ENCODE measurements at places on chromosomes 12 and 14. TPM values are rescaled to one million over a fixed set of nuclear protein-coding genes. Genes with fewer than 3 reads are reported as not detected.

GRCh38 chr12:50639721-50640120, 124.2 kb upstream of the ATF1 start:
- no peak for DNase-seq

- DNase-seq, result no peak
Measured at GRCh38 chr12:55001198-55001868, 16.8 kb upstream of the TESPA1 start.

DNA sequence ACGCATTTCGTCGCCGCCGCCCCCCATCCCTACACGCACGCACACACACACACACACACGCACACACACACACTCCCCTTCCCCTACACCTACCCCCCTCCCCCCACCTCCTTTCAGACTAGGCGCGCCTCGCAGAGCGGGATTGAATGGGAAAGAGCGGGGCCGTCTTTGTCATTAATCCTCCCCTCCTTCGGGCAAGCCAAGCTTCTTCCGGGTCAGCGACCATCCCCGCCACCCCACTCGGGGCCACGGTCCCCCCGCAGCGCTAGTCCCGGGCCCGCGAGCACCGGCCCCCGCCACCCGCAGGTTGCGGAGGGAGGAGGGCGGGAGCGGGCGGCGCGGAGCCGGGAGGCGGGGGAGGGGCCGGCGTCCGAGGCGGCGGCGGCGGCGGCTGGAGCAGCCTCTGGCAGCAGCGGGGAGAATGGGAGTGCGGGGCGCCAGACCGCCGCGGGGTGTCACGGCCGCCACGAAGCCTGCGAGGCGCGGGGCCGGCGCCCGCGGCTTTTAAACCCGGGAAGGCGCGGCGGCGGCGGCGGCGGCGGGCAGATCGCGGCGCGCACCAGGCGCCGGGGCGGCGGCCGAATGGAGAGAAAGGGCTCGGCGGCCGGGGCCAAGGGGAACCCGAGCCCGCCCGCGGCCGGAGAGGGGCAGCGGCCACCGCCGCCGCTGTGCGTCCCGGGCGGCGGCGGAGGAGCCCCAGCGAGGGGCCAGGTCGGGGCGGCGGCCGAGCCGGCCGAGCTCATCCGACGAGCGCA, at the start of gene TTC9:
Gene TTC9, plus strand, starts transcription at position 369 of the 755 bp plus-strand sequence. Its CDS starts 214 bp downstream, at position 583.
- no peak for DNase-seq

GRCh38 chr14:56413721-56414120, 165.9 kb upstream of the TMEM260 start:
- DNase-seq, result no peak

GRCh38 chr12:116687888-116688287, 50.0 kb downstream of the SPRING1 start:
- no peak for DNase-seq

DNA sequence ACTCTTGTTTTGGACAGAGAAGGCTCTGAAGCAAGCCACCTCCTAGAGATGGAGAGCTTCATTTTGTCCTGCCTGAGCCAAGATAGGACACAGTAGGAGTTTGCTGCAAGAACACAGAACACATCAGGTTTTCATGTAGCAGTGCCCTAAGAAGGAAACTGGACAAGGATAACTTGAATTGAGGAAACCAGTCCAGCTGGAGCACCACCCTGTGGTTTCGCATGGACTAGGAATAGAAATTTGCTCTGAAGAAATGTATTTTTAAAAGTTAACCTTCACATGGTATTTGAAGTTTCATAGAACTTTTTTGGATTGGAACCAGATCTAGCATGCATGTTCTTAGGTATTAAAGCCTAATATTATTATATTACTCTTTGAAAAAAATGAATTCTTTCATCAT, 68.8 kb downstream of the RERG start:
- no peak for DNase-seq

DNA sequence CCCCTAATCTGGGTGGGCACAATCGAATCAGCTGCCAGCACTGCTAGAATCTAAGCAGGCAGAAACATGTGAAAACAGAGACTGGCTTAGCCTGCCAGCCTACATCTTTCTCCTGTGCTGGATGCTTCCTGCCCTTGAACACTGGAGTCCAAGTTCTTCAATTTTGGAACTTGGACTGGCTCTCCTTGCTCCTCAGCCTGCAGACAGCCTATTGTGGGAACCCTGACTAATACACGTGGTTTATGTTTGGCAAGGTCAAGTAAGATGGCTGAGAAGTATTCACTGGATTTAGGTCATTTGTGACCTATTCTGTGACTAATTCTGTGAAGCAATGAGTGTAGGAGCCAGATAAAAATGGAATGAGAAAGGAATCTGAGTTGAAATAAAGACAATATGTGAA, 11.0 kb downstream of the GPR135 start:
- DNase-seq, result no peak

DNA sequence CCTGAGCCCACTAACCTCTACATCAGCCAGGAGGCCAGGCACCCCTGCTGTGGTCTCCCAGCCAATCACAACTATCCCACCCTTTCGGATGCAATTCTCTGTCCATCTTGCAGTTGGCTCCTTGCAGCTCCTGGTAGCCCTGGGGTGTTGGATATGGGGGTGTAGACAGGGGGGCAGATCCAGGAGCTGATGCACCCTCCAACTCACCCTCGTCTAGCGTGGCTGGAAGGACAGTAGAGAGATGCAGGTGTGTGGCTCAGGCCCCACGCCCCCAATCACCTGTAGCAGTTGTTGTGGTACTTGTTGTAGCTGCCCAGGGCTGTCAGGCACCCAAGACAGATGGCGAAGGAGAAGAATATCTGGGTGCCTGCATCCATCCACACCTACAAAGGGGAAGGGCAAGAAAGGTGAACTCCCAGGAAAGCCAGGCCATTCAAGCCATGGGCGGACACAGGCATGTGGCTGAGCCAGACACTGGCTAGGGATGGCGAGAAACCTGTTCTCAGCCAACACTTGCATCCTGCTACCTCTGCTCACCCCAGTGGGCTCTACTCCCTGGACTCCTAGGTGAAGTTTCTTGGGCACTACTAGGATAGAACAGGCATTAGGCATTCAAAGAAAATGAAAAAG, 13.4 kb upstream of the SLC6A12 start:
- DNase-seq, result peak; percentile 42

The MAP3K9 gene
- 0.36 TPM for total RNA-seq

The LALBA gene
- not detected for total RNA-seq

DNA sequence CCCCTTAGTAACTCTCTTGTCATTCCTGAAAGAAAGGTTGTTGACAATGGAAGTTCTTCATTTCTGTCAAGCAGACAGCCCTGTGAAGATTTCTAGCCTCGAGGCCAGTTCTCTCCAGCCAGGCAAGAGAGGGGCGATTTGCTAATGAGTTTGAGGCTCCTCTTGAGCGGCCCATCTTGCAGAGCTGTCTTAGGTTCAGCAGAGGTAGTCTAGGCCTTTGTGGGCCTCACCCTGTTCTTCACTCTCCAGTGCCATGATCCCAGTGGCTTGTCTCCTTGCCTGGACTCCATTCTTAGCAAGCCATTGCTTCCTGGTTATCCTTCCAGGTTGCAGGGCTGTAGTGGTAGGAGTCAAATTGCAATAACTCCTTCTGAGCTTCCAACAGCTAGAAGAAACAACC, 9.7 kb downstream of the TPH2 start:
- no peak for DNase-seq

GRCh38 chr14:100325958-100326357, 2.8 kb downstream of the SLC25A47 start:
- DNase-seq, result no peak

The GZMH gene
- total RNA-seq, result 1.6 TPM

- no peak for DNase-seq
Measured at GRCh38 chr12:62622177-62622576, 155.6 kb downstream of the MON2 start.

The TAS2R43 gene
- 1.7 TPM for total RNA-seq

DNA sequence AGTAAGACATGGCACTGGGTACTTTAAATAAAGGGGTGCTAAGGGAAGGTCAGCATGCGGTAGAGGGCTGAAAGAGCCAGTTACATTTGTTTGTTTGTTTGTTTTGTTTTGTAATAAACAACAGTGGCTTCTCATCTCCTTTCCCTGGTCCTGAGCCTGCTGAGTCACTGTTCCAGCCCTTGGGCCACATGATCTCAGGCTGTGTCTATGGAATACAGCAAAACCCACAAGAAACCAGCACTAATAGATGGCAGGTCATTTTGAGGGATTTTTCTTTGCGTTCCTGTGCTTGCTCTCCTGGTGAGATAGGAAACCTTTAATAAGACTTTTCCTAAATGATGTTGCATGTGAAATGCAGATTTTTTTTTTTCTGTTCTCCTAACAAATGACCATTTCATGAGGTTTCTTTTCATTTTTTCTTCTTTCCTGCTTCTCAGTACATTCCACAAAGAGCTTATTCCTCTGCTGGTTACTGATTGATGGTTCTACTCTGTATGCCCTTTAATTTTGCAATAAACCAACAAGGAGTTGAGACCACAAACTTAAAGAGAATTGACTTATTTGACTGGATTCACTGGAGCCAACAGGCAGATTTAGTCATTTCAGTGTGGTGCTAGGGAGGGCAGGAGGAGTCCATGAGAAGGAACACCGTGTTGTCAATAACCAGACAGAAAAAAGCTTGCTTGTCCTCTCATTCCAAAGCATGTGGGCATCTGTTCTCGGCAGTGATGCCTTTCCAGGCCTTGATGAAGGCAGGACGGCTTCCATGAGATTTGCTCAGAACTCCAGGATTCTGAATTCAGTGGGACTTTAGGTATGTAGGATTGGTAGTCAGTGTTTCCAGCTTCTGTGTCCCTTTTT, 459.2 kb downstream of the RAD51B start:
- no peak for DNase-seq

The FAM90A1 gene
- not detected for total RNA-seq

DNA sequence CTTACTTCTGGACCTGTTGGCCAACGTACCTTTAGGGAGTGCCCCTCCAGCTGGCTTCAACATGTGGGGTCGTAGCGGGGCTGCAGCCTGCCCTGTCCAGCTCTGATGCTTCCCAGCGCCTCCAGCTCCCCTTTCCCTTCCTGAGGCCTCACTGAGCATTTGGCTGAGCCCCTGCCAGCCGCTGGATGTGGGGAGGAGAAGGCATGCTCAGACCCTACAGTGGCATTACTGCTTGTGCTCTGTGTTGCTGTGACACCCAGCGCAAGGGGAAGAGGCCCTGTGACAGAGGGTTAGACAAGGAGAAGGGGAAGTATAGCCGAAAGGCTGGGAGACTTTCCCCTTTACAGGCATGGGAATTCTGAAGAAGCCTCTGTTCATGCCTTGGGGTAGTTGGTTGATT, 145.9 kb downstream of the PRKCH start:
- no peak for DNase-seq

DNA sequence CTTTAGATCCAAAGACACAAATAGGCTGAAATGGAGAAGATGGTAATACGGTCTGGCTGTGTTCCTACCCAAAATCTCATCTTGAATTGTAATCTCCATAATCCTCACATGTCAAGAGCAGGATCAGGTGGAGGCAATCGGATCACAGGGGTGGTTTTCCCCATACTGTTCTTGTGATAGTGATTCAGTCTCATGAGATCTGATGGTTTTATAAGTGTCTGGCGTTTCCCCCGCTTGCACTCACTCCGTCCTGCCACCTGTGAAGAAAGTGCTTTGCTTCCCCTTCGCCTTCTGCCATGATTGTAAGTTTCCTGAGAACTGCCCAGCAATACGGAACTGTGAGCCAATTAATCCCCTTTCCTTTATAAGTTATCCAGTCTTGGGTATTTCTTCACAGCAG, 1795.5 kb upstream of the FLRT2 start:
- DNase-seq, result no peak

DNA sequence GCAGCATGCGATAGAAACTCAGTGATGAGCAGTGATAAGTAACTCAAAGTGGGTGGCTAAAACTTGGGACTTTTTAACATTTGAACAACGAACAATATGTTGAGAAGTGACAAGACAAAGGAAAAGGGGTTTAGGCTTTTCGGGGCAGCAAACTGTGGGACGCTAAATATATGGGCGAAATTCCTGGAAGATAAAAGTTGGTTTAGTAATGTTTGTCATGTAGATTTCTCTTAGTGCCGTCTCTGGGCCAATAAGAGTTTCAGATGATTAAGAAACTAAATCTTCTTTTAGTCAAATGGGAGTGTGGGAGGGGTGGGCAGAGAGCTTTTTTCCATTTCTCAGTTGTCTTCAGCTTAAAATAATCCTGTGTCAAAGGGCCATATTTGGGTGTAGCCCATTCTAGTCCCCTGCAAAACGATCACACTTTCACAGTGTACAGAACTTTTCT, 41.7 kb upstream of the FUT8 start:
- no peak for DNase-seq

The PLEKHG7 gene
- total RNA-seq, result 5.3 TPM

DNA sequence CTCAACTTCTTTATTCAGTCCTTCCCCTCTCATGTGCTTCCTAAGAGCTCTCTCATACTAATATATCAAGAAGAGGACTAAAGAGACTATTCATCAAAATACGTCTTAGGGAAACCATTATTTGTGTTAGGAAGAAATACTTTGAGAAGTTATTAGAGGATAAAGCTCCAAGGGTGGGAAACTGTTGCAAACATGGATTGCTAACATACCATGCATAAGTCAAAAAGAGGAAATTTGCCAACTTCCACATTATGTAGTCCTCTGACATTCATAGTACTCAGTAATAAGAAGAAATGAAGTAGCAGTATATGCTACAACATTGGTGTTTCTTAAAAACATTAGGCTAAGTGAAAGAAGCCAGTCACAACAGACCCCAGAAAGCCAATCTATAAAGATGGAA, 128.8 kb upstream of the CLEC14A start:
- no peak for DNase-seq

GRCh38 chr12:124695861-124696260, 128.4 kb upstream of the NCOR2 start:
- no peak for DNase-seq

The GPRC5D gene
- not detected for total RNA-seq

The KRT1 gene
- total RNA-seq, result 1.3 TPM

DNA sequence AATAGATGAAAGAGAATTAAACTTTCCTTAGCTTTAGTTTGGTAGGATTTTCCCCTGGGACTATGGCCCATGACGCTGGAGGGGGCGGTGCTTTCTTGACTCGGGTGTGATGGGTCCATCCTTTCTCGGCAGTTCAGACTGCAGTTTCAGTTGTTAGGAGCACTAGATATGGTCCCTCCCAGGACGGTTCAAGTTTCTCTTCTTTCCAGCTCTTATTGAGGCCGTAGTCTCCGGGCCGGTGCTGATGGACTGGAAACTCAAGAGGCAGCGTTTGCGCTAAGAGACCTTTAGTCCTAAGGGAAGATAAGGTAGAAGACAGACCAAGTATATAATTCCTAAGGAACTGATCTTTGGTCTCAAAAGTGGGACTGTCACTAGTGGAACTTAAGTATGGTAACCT, 111.2 kb downstream of the RIN3 start:
- DNase-seq, result no peak

DNA sequence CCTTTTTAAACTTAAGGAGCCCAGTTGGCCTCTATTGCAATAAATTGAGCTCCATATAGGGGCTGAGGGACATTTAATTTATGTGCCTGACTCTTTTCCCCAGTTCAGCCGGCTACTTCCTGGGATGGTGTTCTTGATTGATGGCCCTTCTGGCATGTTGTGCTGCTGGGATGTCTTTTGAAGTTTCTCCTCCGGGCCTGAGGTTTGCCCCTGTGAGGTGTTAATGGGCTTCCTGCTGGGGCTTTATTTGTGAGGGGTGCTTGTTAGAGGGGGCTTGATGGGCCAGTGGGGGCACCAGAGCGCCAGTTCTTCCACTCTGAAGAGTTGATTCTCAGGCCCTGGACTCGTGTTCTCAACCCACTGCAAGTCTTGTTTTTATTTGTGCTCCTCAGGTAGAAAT, 69.6 kb downstream of the CHST11 start:
- DNase-seq, result no peak

Data from sciatic nerve (tissue), 2 donors.